ENCODE measurements at places on chromosomes 6 and 20.

DNA sequence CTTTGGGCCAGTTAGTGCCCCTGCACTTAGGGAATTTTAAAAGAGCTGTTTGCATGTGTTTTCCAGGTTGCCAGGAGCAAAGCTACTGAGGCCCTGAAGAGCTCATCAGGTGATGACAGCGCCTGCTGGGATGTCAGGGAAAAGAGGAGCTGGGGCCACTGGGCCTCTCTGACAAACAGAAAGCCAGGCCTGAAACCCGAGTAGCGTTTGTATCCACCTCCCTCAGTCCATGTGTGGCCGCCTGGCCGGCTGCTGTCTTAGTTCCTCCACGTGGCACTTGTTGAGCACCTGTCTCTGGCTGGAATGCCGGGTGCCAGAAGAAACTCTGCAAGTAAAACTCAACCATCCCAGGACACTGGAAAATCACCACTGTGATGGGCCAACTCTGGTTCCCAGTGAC lies 601.2 kb downstream of the CDH26 start:
- no peak for DNase-seq

GRCh38 chr20:56181583-56181982 lies 66.9 kb upstream of the MC3R start:
- no peak for DNase-seq

- DNase-seq = no peak
Observed at GRCh38 chr6:168182366-168182765, 103.4 kb upstream of the FRMD1 start.

DNA sequence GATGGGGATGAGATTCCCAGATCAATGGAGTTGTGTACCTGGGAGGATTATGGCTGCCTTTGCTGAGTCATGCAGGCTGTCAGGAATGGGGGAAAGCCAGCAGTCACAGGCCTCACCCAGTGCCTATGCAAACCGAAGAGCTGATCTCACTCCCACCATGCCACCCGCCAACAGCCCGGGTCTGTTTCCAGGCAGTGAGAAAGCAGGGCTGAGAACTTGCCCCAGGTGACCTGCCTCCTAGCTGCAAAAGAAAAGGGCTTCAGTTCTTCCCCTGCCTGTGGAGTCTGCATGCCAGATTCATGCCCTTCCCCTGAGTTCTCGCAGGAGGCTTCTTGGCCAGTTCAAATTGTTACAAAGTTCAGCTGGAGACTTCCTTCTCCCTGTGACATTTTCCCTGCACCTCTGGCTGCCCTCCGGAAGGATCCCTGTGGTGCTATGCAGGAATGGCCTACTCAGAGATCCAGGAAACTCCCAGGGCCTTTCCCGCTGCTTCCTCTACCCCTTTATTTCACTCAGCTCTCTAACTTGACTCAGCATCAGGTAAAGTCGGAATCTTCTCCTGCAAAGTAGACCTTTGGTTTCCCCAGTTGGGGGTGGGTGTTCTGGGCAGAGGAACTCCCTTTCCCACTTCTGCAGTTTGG lies 71.5 kb upstream of the B3GAT2 start:
- no peak for DNase-seq

DNA sequence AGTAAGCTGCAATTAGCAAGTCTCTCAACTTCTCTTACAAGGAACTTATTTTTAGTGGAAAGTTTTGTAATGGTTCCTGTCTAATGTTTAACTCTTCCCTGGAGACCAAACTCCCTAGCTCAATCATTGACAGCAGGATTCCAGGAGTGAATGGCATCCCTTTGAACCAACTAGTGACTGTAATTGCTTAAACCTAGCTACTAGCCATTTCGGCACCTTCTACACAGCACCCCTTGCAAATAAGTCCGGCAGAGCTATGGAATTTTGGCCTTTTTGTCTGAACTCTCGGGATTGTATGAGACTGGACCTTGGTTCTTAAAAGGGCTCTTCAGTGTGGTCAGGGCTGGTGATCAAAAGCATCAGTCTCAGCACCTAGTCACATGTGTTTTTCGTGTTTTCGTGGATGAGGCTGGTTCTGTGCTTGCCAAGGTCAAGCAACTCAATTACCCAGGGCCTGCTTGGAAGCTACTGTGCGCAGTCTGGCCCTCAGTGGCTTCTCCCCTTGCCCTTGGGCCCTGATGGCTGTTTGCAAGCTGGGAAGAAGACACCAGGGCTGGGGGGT lies 135.3 kb upstream of the NEDD9 start:
- DNase-seq = no peak

GRCh38 chr6:13487122-13488014 lies at the start of gene GFOD1:
Gene GFOD1 (minus strand): TSS chr6:13487600. CDS start chr6:13486890, 710 bp downstream.
- DNase-seq = peak; percentile 88

GRCh38 chr6:155004576-155005372 lies 9.7 kb downstream of the TIAM2 start:
- no peak for DNase-seq

- DNase-seq = peak; percentile 48
Observed at GRCh38 chr20:48075591-48076174, 290.4 kb upstream of the SULF2 start.

- DNase-seq = no peak
Observed at GRCh38 chr20:57210054-57210910, 56.2 kb downstream of the BMP7 start.

GRCh38 chr6:68046756-68047155 lies 588.3 kb upstream of the ADGRB3 start:
- no peak for DNase-seq
